ENCODE measurements at places on chromosomes 5 and 9.

DNA sequence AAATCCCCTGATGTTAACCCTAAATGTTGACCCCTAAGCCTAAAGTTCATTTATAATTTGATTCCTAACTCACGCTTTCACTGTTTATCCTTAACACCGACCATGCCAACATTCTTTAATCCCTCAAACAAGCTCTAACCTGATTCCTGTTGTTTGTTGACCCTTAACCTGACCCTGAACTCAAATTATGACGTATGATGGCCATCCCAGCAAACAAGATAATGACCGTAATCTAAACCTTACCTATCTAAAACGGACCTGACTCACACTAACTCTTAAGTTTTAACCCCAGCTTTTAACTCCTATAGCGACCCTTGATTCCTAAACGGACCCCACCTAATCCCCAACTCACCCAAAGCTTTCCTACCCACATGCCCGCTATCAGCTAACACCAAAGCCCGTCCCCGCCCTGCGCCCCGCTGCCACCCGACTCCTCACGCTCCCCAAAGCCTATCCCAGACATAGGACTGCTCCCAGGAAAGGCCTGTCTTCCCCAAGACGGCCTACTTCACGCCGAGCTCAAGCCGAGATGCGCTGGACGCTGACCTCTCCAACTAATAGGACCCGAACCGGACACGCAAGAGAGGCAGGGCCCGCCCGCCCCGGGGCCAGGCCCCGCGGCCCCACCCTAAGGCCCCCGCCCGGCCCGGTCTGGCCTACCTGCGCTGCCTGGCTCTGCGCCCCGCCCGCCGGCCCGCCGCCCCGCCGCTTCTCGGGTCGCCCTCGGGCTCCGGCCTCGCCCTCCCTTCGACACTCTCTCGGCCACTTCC lies 395 bp downstream of the TLN1 start:
- DNase-seq = no peak

GRCh38 chr5:6712577-6713273 lies 507 bp upstream of the TENT4A start:
- peak; percentile 97 for DNase-seq

DNA sequence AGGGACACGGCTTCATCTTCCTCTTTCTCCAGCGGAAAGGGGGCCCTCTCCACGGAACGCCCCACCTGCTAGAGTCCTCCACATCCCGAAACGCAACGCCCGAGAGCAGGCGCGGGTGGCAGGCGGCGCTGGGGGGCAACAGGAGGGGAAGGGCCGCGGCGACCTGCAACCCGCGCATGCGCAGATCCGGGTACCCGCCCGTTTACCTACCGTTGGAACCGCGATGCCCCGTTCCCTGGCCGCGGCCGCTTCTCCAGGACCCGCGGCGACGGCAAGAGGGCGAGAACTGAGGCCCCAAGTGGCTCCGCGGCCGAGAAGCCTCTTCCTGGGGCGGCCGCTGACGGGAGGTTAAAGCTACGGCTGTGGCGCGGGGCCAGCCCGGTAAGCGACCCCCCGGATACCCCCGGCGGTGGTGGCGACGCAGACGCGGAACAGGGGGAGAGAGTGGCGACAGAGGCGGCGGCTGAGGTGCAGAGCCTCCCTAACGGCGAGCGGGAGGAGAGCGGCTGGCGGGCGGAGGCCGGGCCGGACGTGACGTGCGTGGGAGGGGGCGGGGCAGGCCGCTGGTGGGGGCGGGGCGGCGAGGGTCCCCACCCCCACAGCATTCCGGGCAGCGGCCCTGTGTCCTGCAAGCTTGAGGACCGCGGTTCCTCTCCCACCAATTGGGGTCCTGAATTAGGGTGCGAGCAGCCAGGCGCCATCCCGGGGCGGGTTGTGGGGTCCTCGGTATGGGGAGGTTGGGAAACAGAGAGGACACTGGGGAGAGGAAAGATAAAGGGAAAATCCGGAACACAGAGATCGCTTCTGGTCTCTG lies at the start of gene FAM13B:
Gene FAM13B, minus strand, starts transcription at position 508 of the 814 bp plus-strand sequence. CDS start 13,968 bp downstream, outside the sequence.
- peak; percentile 89 for DNase-seq

DNA sequence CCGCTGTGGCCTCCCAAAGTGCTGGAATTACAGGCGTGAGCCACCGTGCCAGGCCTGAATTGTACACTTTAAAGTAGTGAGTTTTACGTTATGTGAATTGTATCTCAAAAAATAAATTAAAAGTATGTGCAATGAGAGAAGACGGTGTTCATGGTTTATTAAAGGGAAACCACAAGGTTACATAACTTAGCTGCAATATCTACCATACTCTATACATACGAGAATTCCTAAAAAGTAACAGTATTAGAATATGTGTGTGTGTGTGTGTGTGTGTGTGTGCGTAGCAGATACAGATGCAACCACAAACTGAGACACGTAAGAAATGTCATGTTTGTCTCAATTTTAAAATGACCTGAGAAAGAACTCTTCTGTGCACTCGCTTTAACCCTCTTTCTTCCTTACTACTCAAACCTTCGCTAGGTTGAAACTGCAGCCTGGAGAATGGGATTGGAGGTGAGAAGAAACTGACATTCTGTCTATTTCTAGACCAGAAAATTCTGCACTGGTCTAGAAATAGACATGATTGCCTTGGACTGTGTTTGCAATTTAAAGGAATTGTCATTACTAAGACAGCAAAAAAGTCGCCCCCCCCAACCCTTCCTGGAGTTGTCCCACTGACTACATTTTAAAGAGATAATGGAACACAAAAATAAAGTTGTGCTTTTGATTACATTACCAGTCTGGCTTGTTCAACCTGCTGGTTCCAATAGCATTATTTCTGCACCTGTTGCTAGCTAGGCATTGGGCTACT lies 167.0 kb downstream of the RGS3 start:
- DNase-seq = no peak

All from liver (tissue), 10 donors.